ENCODE measurements at places on chromosomes 2 and 18.
A peak's percentile ranks its signal among the peaks of the same experiment; 100 is the strongest.

- no peak for DNase-seq
Measured at GRCh38 chr2:100791294-100791935, 28.5 kb upstream of the NPAS2 start.

GRCh38 chr2:12636837-12637581 is 79.7 kb upstream of the TRIB2 start:
- no peak for DNase-seq

DNA sequence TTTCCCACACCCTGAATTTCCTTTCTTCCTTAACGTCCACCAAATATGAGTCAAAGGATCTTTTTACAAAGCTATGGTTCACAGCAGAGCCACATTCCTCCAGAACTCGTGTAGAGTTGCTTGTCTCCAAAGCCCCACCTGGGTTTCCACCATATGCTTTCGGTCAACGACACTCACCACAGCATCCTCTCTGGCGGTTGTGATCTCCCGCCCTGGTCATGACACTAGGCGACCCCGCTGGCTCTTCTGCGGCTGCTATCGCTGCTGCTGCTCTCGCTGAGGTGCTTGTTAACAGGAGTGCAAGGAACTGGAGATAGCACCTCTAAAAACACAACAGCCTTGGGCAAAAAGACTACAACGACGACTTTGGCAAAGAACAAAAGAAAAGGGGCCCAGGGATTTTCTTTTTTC is 340 bp downstream of the SLC40A1 start:
- DNase-seq, result peak; percentile 20

- no peak for DNase-seq
Measured at GRCh38 chr2:1891971-1892486, 147.7 kb upstream of the PXDN start.

GRCh38 chr2:100416935-100417710 is at the start of gene CHST10:
CHST10 (minus strand) TSS chr2:100417668; CDS start chr2:100406675, 10,993 bp downstream.
- peak; percentile 69 for DNase-seq

- DNase-seq, result no peak
Measured at GRCh38 chr2:9118383-9118960, 88.1 kb upstream of the ASAP2 start.

GRCh38 chr18:34358923-34359322 is 134.2 kb upstream of the NOL4 start:
- DNase-seq, result no peak

- DNase-seq, result no peak
Measured at GRCh38 chr2:8455236-8456150, 226.4 kb upstream of the ID2 start.
